ENCODE measurements at places on chromosomes 4 and X. TPM values are rescaled to one million over a fixed set of nuclear protein-coding genes. Genes with fewer than 3 reads are reported as not detected.
A peak's percentile ranks its signal among the peaks of the same experiment; 100 is the strongest.

The KLHL4 gene
- total RNA-seq: 3.0 TPM

The BEX1 gene
- 56.3 TPM for total RNA-seq

GRCh38 chr4:5478169-5478568 is 230.2 kb downstream of the EVC2 start:
- DNase-seq: no peak

DNA sequence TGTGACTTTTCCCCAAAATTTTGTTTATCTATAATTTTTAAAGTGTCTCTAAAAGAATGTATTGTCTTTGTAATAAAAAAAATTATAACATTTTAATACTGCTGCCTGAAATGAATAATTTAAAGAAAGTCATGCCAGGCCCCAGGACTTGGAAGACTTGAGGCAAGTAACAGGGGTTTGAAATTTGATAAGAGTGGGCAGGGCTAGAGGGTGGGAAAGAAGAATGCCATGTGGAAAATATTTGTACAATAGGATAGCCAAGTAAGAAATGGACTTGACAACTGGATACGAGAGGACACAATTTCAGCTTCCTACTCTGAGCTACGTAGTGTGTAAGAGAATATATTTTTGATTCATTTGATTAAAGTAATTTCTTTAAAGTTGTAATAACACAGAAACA is 36.9 kb upstream of the ANKRD50 start:
- DNase-seq: no peak

- DNase-seq: peak; percentile 2
Measured at GRCh38 chrX:121011254-121011653, 25.7 kb upstream of the CT47A1 start.

DNA sequence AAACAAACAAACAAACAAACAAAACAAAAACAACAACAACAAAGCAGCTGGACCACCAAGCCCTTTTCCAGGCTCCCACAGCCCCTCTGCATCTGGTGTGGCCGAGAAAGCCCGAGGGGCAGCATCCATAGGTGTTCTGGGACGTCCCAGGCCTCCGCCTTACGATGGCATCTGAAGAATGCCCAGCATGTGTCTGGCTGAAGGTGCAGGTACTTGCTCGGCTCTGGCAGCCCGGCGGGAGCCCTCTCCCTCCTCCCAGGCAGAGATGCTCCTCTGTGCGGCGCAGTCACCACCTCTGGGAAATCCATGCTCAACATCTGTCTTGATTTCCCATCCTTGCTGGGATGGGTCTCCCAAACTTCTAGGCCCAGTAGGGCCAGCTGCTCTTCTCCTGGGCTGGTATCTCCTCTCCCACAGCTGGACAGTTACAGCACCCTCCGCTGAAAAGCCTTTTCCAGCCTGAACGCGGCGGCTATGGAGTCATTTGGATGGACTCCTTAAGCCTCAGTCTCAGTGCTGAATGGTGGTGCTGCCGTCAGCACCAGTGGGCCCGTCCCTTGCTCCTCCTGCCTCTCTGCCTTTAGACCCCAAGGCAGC is 4.3 kb downstream of the PSAPL1 start:
- DNase-seq: no peak

GRCh38 chr4:81919223-81919622 is 447.5 kb upstream of the RASGEF1B start:
- no peak for DNase-seq
